ENCODE measurements at places on chromosomes 2 and 18. TPM values are rescaled to one million over a fixed set of nuclear protein-coding genes. Genes with fewer than 3 reads are reported as not detected.

- no peak for DNase-seq
Measured at GRCh38 chr2:148819019-148819585, 55.9 kb upstream of the KIF5C start.

The VWC2L gene
- total RNA-seq: not detected

The FMNL2 gene
- 23.7 TPM for total RNA-seq

DNA sequence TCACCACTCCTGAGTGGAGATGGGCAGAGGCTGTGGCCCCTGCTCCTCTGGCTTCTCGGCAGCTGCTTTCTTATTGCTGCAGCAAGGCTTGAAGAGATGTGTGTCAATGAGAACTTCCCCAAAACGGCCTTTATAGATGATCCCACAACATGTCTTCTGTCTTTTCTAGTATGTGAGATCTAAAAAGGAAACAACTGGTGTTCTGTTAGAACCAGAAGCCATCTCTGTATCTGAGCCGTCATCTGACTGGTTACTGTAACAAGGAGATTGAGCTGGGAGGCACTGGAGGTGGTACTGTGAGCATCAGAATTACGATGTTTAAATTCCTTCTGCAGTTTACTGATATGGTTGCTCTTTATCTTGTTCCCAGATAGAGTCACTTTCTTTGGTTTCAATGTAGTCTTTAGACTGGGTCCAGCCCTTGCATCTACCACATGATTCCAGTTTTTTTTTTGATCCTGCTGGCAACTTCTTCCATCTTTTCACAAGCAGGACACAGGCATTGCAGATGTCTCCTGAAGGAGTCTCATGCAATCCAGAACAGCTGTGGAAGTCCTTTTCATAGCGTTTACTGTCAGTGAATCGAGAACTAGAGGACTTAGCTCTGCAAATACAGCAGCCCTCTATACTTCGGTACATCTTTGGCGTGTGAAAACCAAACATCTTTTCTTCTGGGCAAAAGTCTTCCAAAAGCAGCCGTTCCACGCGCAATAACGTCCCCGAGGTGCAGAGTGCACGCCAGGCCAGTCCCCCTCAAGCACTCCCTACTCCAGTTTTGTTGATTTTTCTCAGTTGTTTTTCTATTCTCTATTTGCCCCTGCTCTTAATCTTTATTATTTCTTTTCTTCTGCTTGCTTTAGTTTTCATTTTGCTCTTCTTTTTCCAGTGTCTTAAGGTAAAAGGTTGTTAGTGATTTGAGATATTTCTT, 29.7 kb downstream of the TAF4B start:
- no peak for DNase-seq

The NYAP2 gene
- not detected for total RNA-seq

The POTEE gene
- total RNA-seq: not detected
